ENCODE measurements at places on chromosomes 6 and 20.

DNA sequence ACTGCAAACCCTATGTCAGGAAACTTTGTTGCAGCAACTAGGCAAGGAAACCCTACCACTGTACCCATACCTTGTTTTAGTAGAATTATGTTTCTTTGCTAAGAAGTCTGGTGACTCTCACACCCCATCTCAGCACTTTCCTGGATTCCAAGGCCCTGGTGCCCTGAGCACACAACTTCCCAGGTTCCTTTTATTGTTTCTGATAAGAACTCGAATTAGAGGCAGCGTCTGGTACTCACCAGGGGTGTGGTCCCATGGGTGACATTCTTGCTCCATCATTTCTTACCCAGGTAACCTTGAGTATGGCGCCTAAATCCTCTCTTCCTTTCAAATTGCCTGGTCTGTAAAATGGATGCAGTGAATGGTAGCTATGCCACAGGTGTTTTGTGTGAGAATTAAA, 34.1 kb downstream of the MYB start:
- DNase-seq: no peak

GRCh38 chr6:63509652-63510352, 62.5 kb upstream of the LOC128125822 start:
- DNase-seq: no peak

- no peak for DNase-seq
Observed at GRCh38 chr20:48155268-48155667, 370.0 kb upstream of the SULF2 start.

DNA sequence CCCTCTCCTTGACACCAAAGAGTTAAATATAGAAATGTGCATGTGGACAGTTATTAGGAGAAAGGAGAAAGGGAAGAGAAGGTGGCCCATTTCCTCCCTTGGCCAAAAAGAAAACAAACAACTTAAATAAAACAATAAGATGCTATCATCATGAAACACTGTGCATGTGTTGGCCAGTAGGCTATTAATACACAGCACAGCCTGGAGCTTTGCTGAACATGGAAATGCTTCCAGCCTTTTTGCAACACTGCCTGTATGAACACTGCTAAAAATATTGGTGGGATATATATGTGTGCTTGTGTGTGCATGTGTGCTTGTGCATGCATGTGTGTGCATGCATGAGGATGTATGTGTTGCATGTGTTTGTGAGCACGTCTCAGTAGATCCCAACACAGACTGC, 100.4 kb downstream of the LY86 start:
- no peak for DNase-seq

GRCh38 chr6:56863366-56863765, 91.5 kb upstream of the BEND6 start:
- no peak for DNase-seq

DNA sequence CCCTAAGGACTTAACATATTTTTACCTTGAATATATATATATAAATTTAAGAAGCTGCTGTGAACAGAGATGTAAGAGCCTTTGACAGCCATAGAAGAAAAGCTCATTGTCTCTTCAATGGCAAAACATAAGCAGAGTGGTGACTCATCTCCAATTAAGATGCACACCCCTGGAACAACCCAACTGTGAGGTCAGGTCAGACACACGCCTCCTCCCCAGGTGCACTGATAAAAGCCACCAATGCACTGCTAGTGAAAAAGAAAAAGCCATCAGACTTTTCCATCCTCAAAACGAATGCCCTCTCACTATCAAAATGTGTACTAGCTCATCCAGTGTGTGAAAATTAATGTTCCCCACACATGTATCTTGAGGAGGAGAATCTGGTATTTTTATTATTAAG, 100.1 kb downstream of the SMLR1 start:
- no peak for DNase-seq
